ENCODE measurements at places on chromosomes 5 and 9.

- DNase-seq, result no peak
Observed at GRCh38 chr9:93258818-93259489, 75.0 kb downstream of the WNK2 start.

DNA sequence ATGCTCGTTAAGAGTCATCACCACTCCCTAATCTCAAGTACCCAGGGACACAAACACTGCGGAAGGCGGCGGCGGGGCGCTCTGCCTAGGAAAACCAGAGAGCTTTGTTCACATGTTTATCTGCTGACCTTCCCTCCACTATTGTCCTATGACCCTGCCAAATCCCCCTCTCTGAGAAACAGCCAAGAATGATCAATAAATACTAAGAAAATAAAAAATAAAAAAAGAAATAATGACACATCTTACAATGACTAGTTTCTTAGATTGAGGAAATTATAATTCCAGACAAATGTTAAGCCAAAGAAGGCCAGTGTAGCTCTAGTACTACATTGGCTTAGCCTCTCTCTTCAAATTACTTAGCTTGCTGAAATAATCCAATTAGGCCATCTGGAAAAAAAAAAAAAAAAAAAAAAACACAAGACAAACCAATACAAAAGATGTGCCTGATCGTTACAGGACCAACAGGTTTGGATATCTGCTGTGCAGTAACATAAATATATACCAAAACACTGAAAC is 58.0 kb downstream of the ANXA2R start:
- DNase-seq, result peak; percentile 53

DNA sequence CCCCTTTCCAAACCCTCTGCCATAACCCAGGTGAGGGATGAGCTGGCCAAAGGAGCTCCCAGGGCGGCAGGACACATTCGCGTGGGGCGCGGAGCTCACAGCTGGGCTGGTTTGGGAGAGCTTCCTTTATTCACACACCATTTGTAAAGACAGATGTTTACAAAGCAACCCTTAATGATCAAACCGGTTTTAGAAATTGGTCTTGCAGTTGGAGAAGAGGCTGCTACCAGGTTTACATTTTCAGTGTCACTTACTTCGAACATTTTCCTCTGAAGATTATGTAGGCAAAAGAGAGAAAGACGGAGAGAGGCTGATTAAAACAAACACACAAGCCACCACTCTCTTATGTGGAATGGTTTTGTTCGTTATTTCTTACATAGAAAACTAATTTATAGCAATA is 648.7 kb downstream of the IRX1 start:
- no peak for DNase-seq

DNA sequence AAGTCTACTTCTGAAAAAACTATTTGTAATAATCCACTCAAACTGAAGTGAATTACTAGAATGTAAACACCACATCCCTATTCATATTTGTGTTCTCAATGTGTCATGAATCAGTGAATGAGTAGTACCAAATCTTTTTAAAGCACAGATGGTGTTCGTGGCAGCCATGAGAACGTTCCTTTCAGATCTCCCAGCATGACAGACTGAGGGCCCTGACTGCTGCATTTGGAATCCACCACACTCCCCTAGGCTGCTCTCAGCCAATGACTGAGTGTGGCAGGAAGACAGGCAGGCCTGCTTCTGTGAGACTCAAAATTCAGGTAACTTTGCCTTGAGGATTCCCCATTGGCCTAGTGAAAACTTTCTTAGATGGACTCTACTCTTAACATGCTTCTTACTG is 10.9 kb upstream of the JMY start:
- no peak for DNase-seq

GRCh38 chr5:7210549-7210948 is 185.4 kb upstream of the ADCY2 start:
- DNase-seq, result no peak

GRCh38 chr5:158976035-158976434 is 123.7 kb downstream of the EBF1 start:
- no peak for DNase-seq

DNA sequence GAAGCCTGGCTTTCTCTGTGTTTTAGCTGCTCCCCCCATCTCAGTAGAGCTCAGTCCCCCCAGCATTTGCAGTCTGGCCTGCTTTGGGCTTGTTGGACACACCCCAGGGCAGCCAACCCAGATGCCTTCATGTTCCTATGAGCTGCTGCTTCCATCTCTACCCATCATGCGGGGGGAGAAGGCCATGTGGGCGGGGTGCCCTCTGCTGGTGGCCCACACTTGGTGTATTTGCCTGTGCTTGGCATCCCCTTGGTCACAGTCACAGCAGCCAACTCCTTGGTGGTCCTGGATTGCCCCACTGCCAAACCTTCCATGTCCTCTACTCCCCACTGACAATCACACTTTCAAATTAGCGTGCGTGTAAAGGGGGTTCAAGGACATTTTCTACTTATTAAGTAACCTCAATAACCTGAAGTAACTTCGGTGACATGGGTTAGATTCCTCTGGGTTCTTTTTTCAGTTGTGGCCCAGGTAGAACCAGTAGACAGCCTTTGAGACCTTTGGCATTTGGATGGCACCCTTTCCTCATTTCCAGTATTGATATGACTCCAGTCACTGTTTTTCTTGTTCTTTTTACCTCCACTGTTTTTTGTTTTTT is 42.8 kb downstream of the SNX30 start:
- DNase-seq, result peak; percentile 30

- no peak for DNase-seq
Observed at GRCh38 chr5:132761321-132762240, 14.4 kb downstream of the CCNI2 start.

DNA sequence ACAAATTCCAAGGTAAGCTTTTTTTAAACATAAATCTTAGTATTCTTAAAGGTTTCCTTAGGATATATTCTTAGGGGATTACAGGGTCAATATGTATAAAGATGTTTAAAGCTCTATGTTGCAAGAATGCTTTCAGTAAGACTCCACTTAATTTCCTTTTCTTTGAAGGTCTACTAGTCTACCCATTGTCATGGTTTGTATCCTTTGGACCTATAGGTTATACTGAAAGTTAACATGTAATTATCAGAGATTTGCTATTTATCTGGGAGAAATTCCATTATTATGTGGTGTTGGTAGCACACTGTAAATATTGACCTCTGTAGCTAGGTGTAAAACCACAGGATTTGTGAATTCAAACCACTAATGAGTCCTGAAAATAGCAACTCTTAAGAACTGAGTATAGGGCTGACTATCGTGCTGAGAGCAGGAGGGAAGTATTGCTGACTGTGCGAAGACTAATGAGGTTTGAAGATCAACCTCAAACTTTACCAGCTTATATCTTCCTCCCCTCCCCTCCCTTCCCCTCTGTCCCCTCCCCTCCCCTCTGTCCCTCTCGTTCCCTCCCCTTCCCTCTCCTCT is 85.6 kb downstream of the GADD45G start:
- DNase-seq, result no peak

- DNase-seq, result no peak
Observed at GRCh38 chr5:65749956-65750355, 28.0 kb downstream of the NLN start.

GRCh38 chr9:117720066-117720465 is 15.9 kb downstream of the TLR4 start:
- DNase-seq, result no peak

GRCh38 chr5:76334574-76334973 is 68.5 kb upstream of the IQGAP2 start:
- no peak for DNase-seq

- no peak for DNase-seq
Observed at GRCh38 chr9:29939559-29939958, 2366.3 kb upstream of the C9orf72 start.

Data from NCI-H345 (cell line).